NCI-H345 (cell line): ENCODE measurements at places on chromosomes 16 and 17.

- DNase-seq, result no peak
Measured at GRCh38 chr17:7884581-7885366, 3.8 kb upstream of the CHD3 start.

DNA sequence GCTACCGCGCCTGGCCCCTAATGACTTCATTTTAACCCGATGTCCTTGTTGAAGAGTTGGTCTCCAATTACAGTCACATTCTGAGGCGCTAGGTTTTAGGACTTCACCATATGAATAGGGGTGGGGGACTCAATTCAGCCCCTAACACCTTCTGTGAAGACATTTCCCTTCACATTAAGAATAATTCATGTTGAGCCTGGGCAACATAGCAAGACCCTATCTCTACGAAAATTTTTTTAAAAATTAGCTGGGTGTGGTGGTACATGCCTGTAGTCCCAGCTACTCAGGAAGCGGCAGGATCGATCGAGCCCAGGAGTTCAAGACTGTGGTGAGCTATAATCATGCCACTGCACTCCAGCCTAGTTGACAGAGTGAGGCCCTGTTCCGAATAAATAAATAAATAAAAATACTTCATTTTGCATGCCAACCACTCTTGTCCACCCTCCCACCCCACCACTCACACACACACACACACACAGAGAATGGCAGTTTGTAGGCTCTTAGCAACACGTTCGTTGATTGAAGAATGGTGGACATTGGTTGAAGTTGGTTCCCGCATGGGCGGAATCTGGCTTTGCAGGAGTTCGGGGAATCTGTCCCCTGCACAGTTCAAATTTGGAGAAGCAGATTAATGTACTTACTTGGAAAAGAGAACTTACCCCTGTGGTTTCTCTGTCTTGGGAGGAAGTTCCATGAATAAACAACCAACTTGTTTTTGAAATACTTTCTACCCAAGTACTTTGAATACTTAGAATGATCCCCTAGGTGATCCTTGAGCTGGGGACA lies 27.8 kb upstream of the TVP23A start:
- DNase-seq, result no peak

- DNase-seq, result no peak
Measured at GRCh38 chr17:75241996-75242460, 19.4 kb downstream of the GGA3 start.

- no peak for DNase-seq
Measured at GRCh38 chr16:83501481-83501880, 306.3 kb upstream of the HSBP1 start.
